ENCODE measurements at places on chromosomes 4 and X.

DNA sequence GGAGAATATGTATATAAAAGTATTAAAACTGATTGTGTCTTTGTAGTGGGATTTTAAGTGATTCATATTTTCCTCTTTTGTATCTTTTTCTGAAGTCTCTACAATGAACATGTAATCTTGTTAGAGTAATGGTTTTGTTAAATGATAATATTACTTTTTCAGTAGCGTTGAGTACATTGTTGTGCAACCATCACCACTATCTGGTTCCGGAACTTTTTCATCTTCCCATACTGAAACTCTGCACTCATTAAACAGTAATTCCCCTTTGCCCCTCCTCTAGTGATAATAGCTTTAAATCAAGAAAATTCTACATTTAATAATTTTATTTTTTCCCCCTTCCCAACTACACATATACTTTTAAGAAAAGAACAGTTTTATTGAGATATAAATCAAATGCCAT, 23.3 kb downstream of the SHROOM3 start:
- DNase-seq, result no peak

GRCh38 chr4:25788703-25789238, 74.0 kb downstream of the SEL1L3 start:
- no peak for DNase-seq

DNA sequence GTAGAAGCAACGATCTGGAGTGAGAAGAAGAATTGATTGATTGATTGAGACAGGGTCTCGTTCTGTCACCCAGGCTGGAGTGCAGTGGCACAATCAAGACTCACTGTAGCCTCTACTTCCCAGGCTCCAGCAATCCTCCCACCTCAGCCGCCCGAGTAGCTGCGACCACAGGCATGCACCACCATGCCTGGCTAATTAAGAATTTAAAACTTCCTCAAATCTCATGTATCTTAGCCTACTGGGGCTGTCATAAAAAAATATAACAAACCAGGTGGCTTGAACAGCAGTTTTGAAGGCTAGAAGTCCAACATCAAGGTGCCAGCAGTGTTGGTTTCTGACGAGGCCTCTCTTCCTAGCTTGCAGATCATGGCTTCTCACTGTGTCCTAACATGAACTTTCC, 18.3 kb upstream of the TBC1D9 start:
- DNase-seq, result no peak

GRCh38 chr4:57220172-57220571, 110.0 kb upstream of the IGFBP7 start:
- no peak for DNase-seq

- DNase-seq, result no peak
Observed at GRCh38 chrX:20729416-20729815, 462.7 kb upstream of the RPS6KA3 start.

GRCh38 chrX:72125331-72126047, 6.2 kb downstream of the RTL5 start:
- no peak for DNase-seq

- no peak for DNase-seq
Observed at GRCh38 chr4:150379454-150379853, 202.5 kb upstream of the MAB21L2 start.

GRCh38 chr4:170307182-170307581, 217.4 kb upstream of the AADAT start:
- no peak for DNase-seq

- DNase-seq, result no peak
Observed at GRCh38 chrX:44157858-44158257, 184.7 kb upstream of the NDP start.

- no peak for DNase-seq
Observed at GRCh38 chrX:110871839-110872238, 76.2 kb upstream of the CHRDL1 start.

GRCh38 chrX:69285401-69285877, 120.2 kb upstream of the PJA1 start:
- peak; percentile 74 for DNase-seq

DNA sequence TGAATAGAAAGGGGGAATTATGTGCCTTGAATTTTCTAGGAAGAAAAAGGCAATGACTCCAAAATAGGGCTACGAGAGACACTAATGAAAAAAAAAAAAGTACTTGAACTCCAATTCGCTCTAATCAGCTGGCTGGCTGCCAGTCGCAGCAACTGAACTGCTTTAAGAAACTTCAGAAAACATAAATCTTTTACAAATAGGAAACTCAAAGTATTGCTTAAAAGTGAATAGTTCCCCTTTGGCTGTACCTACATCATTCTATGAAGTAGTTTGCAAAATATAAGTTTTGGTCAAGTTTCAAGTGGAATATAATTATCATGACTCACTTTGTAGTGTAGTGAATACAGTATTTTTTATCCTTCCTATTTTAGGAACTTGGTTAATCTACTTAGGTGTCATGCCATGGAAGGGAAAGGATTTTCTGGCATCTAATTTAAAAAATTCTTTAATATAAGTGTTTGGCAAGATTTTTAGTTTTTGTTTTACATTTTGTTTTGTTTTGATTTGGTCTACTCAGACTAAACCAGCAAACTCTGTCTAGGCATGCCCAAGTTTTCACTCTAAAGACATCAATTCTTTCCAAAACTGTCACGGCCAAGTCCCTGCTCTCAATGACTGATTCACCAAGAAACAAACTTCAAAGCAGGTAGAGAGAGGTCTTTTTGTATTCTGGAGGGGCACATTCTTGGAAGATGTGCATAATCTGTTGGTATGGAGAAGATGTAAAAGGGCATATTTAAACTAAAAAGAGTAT, 382.4 kb upstream of the GALNT7 start:
- DNase-seq, result no peak

Data from HAP-1 (cell line).